CD4-positive, alpha-beta T cell treated with Interferon gamma for 1 hour (primary cell): ENCODE measurements at places on chromosomes 12 and 14.

- no peak for DNase-seq
Observed at GRCh38 chr14:72350215-72350614, 418.0 kb downstream of the RGS6 start.

- no peak for DNase-seq
Observed at GRCh38 chr14:99037777-99038430, 234.1 kb downstream of the BCL11B start.

DNA sequence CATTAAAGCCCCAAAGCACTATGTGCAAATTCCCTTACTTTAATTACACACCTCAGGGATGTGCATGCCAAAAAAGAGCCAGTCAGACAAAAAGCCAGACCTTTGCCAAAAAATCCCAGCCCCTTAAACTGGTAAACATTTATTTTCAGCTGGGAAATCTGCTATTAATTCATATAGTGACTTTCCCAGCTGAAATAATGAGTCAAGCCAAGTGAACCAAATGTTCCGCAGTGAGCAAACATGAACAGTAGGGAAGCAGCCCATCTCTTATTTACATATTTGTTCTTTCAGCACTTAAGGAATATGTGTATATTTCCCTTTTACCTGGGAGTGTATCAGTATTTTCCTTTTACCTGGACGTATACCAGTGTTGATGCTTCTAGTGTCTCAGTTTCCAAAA is 44.0 kb upstream of the OTX2 start:
- no peak for DNase-seq

- DNase-seq = no peak
Observed at GRCh38 chr12:1741154-1741949, 50.5 kb downstream of the ADIPOR2 start.

GRCh38 chr14:50676814-50677516 is 8.9 kb upstream of the SAV1 start:
- no peak for DNase-seq

- DNase-seq = no peak
Observed at GRCh38 chr12:4137015-4137414, 136.5 kb upstream of the CCND2 start.

DNA sequence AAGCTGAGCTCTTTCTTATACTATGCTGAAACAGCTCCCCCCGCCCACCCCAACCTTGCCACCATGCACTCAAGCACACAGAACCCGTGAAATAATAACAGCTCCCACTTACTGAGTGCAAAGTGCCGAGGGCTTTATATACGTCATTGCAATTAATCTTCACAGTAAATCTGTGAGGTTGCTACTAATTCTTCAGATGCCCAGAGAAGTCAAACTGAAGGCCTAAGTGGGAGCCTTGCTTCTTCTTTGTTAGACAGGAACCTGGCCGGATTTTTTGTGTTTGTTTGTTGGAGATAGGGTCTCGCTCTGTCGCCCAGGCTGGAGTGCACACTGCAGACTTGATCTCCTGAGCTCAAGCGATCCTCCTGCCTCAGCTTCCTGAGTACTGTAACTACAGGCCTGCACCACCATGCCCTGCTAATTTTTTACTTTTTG is 34.0 kb downstream of the VCPKMT start:
- peak; percentile 63 for DNase-seq

DNA sequence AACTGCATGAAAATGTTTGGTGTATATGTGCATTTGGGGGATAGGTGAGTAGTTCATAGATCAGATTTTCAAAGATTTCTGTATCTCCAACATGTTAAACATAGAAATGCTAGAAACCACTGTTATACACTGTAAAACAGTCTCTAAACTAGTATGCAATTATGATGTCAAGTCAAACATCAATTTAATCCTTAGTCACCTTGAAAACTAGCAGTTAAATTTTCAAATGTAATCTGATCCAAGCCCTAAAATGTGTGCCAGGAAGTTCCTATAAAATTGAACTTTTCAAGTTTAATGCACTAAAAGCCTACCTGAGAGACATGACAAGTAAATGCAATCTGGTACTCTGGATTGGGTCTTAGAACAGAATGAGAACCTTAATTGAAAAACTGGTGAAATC is 14.5 kb downstream of the SLC35F4 start:
- no peak for DNase-seq

DNA sequence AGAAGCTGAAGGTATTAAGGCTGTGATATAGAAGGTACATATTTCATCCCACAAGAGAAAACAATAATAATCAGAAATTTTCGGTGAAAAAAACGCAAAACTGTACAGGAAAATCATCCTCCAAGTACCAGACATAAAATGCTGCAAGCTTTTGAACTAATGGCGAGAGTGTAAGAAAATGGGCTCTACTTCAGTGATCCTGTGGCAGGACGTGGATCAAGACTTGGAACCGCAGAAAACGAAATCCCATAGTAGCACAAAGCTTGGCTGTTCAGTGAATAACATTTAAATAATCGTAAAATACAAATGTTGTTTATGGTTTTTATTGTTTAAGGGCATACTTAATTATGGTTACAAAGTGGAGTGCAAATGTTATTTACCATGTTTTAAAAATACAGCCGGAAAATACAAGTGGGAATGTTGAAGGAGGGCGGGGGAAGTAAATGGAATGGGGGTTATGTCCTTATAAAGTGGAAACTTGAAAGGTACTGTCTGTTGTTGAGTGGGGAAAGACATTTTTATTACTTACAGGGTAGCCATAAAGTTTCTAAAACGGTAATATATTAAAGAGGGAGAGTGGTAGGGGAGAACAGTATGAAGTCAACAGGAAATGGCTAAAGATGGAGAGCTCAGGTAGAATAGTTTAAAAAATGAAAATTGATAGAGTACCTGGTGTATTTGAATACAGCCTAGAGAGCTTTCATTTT is 1.1 kb downstream of the SMIM10L1 start:
- DNase-seq = no peak

DNA sequence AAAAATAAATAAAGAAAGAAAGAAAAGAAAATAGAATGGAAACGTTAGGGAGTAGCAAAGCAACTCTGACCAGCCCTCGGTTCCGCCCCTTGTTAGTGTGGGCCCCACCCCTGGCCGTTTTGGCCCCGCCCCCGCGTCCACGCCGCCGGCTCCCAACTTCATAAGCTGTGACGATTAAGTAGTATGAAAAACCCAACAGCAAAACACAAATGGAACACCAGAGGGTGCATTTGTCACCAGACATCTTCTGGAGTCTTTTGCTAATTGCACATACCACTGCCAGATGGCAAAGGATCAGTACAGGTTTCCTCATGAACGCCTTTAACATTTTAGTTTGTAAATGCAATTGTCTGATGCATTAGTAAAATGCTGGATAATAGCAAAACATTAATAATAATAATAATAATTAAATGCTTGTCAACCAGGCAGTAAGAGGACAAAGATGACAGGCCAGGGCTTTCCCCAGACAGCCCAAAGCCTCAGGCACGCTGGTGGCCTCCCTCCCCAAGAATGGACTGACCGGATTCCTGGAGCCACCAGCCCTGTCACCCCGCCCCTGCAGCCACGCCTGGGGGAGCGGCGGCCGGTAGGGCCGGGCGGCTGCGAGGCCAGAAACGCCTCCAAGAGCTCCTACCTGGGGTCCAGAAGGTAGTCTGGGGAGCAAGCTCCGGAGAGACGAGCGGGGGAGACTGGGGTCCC is 23.6 kb downstream of the HSP90AA1 start:
- DNase-seq = peak; percentile 78

DNA sequence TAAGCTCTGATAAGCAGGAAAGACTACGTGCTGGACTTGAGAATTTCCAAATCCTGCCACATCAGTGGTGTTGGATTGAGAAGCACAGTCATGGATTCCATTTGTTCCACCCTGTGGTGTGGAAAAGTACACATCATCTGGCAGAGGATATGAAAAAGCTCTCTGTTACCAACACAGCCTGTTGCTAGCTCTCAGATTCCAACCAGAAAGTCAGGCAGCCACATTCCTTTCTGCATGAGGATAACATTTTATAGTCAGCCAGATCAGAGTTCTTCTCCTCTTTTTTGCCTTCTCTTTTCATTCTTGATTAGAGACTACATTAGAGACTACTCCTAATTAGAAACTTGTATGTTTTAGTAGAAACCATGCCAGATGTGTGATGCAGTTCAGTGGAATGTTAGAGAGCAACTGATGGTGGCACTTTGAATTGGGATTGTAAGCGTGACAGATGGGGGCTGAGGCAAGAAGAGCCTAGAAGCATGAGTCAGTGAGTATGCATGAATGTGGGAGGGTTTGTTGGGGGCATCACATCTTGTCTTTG is 61.2 kb upstream of the STXBP6 start:
- DNase-seq = no peak

DNA sequence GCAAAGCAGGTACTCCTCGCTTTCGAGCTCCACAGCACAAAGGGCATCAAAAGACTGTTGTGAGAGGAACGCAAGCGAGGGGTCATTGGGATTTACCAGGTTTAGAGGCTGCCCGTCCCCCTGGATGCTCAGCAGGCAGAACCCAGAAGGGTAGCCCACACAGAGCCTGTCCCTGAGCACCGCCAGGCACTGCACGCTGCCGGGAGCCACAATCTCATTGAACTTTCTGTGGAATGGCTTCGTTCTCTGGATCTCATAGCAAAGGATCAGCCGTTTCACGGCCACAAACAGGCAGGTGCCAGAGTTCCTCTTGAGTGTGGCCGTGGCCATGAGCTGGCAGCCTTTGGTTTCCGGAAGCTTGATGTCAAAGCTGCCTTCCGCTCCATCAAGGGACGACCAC is 21.5 kb downstream of the AMN start:
- DNase-seq = no peak

DNA sequence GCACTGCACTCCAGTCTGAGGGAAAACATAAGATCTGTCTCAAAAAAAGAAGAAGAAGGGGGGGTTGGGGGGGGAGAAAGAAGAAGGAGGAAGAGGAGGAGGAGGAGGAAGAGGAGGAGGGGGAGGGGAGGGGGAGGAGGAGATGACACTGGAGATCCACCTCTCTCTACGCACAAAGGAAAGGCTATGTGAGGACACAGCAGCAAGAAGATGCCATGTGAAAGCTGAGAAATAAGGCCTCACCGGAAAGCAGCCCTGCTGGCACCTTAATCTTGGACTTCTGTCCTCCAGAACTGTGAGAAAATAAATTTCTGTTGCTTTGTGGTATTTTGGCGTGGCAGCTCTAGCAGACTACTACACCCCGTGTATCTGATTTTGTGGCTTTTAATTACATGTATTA is 477.9 kb downstream of the MED13L start:
- DNase-seq = no peak

DNA sequence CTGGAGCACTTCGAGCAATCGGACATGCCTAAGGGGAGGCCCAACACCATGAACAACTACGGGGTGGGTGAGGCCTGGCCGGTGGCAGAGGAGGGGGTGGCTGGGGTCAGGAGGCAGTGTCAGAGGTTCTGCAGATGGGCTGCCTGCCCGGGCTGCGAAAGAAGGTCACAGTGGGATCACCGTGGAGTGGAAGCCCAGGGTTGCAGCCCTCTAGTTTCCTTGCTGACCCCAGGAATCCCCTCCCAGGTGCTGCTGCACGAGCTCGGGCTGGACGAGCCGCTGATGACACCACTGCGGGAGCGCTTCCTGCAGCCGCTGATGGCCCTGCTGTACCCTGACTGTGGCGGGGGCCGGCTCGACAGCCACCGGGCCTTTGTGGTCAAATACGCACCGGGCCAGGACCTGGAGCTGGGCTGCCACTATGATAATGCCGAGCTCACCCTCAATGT is 1.9 kb upstream of the ARL6IP4 start:
- DNase-seq = no peak

- DNase-seq = peak; percentile 42
Observed at GRCh38 chr12:116759783-116760621, 21.9 kb downstream of the RNFT2 start.

GRCh38 chr12:94244165-94245133 is 96.1 kb downstream of the PLXNC1 start:
- DNase-seq = peak; percentile 59

DNA sequence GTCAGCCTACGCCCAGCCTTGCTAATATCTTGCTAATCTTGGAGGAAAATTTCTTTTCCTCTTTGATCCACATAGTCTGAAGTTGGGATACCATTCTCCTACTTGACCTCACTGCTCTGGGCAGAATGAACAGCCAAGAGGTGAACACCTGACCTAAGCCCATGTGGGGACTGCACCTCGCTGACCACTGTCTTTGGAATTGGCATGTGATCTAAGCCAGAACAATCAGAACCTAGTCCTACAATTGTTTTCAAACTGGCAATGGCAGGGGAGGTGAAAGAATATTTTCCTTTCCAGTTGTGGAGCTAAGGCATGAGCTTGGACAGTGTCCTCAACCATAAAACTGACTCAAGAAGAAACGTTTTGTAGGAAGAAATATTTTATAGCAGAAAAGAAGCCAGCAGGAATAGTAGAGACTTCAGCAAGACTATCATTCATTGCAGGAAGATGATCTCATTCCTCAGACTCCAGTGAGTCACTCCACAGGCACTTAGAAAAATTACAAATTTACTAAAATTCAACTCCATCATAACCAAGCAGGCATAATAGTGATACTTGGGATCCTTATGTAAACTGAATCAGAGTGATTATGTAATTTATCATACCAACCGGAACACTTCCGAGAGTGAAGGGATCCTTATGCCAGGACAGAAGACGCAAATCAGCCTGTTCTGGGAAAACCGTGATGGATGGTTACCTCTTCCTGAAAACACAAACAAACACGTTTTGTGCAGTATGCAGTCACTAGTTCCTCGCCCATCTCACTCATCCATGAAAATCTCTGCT is 14.7 kb downstream of the PTPRO start:
- DNase-seq = no peak

DNA sequence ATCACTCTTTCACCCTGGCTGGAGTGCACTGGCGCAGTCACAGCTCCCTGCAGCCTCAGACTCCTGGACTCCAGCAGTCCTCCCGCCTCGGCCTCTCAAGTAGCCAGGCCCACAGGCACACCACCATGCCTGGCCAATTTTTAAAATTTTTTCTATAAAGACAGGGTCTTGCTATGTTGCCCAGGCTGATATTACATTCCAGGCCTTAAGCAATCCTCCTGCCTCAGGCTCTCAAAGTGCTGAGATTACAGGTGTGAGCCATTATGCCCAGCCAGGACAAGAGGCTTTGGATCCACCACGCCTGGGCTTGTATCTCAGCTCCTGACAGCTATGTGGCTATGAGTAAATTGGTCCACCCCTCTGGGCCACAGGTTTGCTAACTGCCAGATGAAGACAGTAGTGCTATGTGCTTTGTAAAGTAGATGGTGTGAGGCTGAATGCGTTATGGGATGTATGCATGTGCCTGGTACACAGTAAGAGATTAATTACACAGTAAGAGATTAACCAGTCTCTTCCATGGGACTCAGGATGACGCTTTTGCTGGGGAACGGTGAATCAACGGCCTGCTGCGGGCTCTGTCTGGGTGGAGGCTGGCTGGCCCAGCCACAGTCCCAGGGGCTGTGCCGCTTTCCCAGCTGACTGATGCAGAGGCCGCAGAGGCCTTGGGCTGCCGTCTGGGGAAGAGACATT is 53.3 kb upstream of the NCOR2 start:
- no peak for DNase-seq

- DNase-seq = no peak
Observed at GRCh38 chr14:52355016-52355431, 40.9 kb downstream of the PTGER2 start.
